Stimulated activated CD4-positive, alpha-beta T cell treated with anti-CD3 and anti-CD28 coated beads, Interleukin-1b, Interleukin-23, amount 100 ng/mL, for 1 hour (primary cell): ENCODE measurements at places on chromosomes 11 and 22.

- no peak for DNase-seq
Observed at GRCh38 chr11:74004046-74004695, 4.7 kb downstream of the UCP3 start.

DNA sequence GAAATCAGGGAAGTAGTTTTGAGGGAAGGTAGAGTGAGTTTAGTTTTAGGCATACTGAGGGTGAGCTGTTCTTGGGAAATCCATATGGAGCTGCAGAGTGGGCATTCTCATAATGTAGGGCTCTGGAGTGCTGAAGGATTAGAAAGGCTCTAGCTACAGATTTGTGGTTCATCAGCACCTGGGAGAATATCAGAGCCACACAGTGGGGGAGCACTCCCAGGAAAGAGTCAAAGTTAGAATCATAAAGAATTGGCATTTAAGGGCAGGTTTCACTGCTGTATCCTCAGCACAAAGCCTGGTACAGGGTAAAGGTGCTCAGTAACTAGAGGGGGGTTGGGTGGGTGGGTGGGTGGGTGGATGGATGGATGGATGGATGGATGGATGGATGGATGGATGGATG lies 52.5 kb downstream of the SLN start:
- DNase-seq, result no peak

DNA sequence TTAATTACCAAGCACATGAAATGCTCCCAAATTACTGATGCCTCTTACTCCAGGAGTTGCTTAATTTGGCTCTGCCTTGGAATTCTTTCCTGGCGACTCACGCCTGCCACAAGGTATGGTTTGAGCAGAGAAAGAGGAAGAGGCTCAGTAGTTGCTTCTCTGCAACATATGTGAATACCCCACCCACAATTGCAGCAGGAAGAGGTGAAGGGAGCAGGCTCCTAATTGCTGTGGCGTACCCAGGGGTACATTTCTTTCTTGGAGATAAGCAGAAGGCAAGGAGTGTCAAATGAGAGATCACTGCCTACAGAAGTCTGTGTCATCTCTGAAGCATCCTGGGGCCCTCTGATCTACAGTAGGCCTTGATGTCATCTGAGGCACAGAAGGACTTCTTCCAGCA lies 10.6 kb upstream of the NNMT start:
- no peak for DNase-seq

GRCh38 chr11:126354631-126355323 lies 709 bp upstream of the ST3GAL4 start:
- no peak for DNase-seq

DNA sequence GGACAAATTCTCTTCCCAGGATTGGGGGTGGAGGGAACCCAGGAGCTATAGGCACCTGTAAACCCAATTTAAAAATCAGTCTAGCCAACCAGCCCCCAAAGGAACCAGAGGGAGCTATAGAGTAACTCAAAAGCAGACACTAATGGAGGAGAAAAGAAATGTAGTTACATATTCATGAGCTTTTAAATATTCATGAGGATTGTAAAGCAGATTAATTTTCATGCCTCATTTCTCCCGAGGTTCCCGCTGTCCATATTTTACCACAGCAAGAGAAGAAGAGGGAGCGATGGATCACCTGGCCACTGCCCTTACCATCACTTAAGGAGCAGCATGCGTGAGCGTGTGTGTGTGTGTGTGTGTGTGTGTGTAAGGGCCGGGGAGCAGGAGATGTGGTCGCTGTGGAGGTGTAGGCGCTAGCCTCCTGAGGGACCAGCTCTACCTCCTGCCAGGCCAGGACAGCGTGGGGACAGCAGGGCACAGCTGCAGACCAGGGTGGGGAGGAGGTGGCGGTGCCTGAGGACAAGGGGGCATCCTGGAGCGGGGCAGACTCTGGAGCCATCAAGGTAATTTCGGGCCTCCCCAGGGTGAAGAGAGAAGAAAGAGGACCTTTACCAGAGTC lies 100.7 kb upstream of the THY1 start:
- DNase-seq, result no peak

DNA sequence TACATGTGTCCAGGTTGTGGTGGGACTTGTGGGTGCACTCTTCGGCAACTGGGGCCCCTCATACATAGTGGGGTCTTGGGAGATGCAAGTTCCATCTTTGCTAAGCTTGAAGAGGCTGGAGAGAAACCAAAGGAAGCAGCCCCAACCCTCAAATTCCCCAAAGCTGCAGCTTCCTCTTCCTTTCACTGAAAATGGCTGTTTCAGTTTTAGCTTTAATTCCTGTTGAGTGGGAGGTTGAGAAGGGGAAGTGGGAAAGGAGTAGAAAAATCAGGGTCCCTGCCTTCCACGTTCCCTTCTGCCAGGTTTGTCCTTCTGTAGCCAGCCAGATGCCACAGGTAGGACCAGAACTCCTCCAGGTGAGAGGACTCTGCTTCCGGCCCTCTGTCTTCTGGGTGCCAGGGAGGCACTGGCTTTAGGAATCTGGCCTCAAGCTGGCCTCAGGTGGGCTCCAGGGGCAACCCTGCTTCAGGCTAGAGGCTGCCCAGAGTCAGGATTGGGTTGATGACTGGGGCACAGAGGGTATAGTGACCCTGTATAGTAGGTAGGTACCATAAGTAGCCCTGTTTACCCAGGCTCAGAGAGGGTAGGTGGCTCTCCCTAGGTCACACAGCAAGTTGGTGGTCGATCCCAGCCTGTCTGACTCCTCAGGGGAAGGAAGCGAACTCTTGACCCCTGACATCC lies 16.2 kb downstream of the P2RY6 start:
- no peak for DNase-seq

DNA sequence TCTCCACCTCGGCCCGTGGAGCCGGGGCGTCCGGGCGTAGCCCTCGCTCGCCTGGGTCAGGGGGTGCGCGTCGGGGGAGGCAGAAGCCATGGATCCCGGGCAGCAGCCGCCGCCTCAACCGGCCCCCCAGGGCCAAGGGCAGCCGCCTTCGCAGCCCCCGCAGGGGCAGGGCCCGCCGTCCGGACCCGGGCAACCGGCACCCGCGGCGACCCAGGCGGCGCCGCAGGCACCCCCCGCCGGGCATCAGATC lies 439 bp downstream of the YAP1 start:
- DNase-seq, result no peak

- no peak for DNase-seq
Observed at GRCh38 chr11:113311536-113311935, 2.8 kb upstream of the TTC12 start.

GRCh38 chr11:118536726-118537125 lies 5.7 kb downstream of the TMEM25 start:
- DNase-seq, result no peak

GRCh38 chr11:68215524-68216170 lies 2.6 kb upstream of the KMT5B start:
- no peak for DNase-seq

GRCh38 chr11:80846979-80847378 lies 1406.1 kb upstream of the TENM4 start:
- DNase-seq, result no peak

DNA sequence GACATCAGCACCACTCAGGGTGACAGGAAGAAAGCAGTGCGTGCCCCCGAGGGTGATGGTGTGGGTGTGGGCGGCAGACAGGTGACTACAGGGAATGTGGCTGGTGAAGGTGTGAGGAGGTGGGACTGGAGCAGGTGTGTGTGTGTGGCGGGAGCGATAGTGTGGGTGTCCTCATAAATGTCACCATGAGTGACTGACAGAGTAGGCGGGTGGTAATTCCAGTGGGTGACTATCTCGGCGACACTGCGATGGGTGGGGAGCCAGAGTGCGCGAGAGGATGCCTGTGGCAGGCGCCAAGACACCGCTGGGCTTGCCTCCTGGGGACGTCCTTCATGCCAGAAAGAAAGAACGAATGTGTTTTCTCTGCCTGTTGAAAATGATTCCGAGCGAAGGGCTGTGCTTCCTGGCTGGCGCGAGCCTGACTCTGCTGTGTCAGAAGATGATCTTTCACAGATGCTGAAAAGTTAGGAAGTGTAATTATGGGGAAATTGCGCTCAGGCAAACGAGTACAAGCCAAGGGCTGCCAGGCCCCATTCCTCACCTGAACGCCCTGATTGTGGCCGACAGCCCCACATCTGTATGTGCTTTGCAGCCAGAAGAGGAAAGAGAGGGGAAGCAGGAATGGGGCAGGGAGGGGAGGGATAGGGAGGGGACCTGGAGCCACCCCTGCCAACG lies 98.8 kb upstream of the CD82 start:
- DNase-seq, result no peak

DNA sequence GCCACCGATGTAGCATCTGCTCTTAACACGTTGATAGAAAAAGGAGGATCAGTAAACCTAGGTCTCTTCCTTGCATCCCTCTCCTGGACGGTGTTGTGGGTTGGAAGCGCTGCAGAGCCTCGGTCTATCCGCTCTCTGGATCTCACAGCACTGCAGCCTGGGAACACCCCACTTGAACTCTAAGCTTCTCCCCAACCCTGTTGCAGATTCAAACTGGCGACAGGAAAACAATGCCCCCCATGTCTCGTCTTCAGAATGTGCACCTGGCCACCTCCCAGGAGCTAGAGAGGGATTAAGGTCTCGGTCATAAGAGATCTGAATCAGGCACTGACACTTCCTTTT lies 454 bp downstream of the TMEM218 start:
- DNase-seq, result no peak

DNA sequence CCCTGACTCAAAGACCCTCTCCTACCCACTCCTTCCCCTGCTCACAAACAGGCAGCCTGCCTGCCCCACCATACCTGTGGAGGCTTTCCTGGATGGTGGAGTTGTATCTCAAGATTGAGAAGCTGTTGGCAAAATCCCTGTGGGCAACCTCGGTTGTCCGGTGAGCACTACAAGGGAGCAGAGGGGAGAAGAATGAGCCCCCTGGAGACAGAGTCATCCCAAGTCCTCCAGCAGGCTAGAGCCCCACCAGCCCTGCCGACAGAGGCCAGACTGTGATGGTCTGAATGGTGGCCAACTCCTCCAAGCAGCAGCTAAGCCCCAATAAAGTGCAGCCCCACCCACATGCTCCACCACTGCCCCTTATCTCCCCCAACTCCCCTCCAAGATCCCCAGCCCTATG lies 17.5 kb downstream of the TMPRSS13 start:
- no peak for DNase-seq

- DNase-seq, result no peak
Observed at GRCh38 chr11:46413760-46414465, 22.3 kb upstream of the CHRM4 start.

- no peak for DNase-seq
Observed at GRCh38 chr11:117095284-117096161, 2.7 kb downstream of the SIK3 start.

DNA sequence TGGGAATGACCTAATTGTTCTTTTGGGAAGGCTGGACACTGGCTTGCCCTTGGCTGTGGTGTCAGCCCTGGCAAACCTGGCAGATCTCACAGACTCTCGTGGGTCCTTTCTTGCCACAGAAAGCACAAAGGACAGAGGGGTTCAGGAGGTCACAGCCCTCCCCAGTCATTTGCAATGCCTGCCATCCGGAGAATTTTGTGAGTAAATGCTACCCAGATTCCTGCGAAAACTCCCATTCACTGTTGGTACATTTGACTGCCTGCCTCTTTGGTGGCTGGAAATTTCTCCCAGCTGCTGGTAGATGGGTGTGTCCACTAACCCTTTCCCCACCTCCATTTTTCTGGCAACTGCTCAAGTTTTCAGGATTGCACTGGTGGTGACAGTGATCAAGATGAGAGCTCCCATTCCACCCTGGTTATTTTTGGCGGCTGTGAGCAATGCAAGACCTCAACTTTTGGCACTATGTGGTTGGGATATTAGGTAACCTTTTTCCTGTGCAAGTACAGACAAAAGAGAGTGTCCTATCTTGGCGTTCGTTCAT lies 155.7 kb downstream of the NAV2 start:
- DNase-seq, result no peak

DNA sequence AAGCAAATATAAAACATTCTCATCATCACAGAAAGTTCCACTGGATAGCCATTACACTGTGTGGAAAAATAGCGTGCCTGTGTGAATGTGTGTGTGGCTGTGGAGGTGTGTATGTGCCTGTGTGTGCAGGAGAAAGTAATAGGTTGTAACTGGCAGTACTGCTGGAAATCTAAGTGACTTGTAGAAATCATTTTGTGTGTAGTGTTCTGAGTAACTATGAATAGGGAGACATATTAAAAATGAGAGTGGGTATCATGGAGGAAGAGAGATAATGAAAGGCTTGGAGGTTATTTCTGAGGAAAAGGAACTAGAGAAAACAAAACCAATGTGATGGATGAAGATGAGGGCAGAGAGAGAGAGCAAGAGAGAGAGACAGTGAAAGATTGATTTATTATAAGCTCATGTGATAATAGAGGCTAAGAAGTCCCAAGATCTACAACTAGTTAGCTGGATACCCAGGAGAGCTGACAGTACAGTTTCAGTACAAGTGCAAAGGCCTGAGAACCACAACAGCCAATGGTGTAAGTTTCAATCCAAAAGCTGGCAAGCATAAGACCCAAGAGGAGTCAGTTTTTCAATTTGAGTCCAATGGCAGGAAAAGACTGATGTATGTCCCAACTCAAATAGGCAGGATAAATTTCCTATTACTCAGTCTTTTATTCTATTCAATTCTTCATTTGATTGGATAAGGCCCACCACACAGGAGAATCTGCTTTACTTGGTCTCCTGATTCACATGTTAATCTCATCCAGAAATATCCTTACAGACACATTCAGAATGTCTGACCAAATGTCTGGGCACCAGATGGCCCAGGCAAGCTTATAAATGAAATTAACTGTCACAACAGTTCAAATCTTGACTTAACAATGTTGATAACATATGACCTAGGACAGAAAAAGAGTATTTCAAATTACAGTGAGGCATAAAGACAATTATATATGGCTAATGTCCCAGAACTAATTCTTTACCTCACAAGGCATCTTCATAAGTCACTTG lies 14.9 kb downstream of the KBTBD3 start:
- DNase-seq, result no peak

DNA sequence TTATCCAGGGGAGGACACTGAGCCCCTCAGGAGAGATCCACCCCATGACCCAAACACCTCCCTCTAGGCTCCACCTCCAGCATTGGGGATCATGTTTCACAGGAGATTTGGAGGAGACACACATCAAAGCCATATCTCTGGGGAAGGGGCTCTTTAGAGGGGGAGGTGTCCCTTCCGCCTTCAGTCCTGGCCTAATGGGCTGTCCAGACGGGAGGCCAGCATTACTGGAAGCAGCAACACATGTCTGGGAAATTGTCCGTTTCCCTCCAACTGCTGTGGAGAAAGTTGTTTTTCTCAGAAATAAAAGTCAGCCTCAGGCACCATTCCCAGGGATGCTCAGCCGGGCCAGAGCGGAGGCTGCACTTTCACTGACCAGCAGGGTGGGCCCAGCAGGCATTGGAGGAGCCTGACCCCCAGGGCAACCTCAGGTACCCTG lies 9.5 kb downstream of the CACNA1I start:
- no peak for DNase-seq

GRCh38 chr11:897253-898142 lies 13.1 kb downstream of the CHID1 start:
- DNase-seq, result no peak

- no peak for DNase-seq
Observed at GRCh38 chr11:24240496-24241175, 256.2 kb upstream of the LUZP2 start.

DNA sequence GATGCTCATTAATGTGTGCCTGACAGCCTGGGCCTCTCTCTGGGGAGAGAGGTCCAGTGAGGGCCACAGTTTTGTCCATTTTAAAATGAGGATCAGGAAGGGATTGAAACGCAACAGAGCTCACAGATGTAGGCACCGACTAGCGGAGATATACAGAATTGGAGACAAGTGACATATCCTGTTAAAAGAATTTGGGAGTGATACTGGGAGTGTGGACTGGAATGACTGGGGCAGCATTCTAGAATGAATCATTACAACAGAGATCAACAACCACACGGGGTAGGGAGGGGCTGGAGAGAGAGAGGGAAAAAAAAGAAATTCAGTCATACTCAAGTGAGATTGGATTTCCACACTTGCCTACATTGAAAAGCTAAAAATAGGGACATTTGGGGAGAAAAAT lies 2.5 kb upstream of the NCAM1 start:
- DNase-seq, result no peak
